ENCODE measurements at places on chromosomes 4 and X. TPM values are rescaled to one million over a fixed set of nuclear protein-coding genes. Genes with fewer than 3 reads are reported as not detected.

DNA sequence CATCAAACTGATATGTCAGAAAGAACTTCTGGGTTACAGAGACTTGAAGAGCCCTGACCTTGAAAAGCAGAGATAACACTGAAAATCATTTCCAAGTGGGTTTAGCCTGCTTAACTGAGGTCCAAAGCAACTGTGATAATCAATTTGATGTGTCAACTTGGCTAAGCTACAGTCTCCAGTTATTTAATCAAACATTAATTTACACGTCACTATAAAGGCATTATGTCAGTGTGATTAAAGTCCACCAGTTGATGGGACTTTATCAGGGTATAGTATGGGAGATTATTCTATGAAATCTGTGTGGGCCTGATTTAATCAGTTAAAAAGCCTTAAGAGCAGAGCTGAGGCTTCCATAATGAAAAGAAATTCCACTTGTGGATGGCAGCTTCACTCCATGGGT lies 69.1 kb upstream of the PRSS48 start:
- no peaks in the 10 kb centered on the region for H3K4me1 ChIP-seq
- no peak overlapping the region for H3K27ac ChIP-seq
- no peaks in the 10 kb centered on the region for H3K27me3 ChIP-seq
- no peak overlapping the region for H3K4me3 ChIP-seq
- DNase-seq = no peak

The DMD gene
- 0.55 TPM for total RNA-seq

The CSN1S1 gene
- total RNA-seq = not detected

- no peaks in the 10 kb centered on the region for H3K36me3 ChIP-seq
- peaks cover 60% of the 10 kb centered on the region for H3K4me1 ChIP-seq
- H3K27me3 ChIP-seq = no peaks in the 10 kb centered on the region
- peak within 1 kb of the TSS; percentile 41 for H3K4me3 ChIP-seq
- peak; percentile 32 for DNase-seq
Observed at GRCh38 chrX:119757979-119758730, at the start of gene SOWAHD. Gene SOWAHD, plus strand, starts transcription at chrX:119758588. Its CDS starts 80 bp downstream, at chrX:119758668.

The NPY2R gene
- not detected for total RNA-seq

GRCh38 chr4:43351970-43352806 lies 459.7 kb downstream of the GRXCR1 start:
- H3K36me3 ChIP-seq = no peaks in the 10 kb centered on the region
- H3K4me3 ChIP-seq = no peak overlapping the region
- H3K27me3 ChIP-seq = no peaks in the 10 kb centered on the region
- DNase-seq = no peak

DNA sequence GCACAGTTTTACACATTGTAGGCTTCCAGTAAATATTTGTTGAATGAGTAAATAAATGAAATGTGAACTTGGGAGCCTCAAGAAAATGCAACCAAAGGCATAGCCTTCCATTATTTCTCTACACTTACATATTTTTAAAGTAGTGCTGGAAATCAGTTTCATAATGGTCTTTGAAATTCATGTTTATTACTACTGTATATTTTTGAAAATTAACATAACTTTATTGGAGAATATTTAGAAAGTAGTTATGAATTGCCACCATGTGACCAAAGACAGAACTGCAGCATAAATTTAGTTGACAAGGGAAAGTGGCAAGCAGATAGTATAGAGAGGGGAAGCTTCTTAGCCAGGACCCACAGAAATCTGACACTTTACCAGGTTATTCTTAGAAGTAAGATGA lies 6.4 kb downstream of the TCEAL8 start:
- H3K36me3 ChIP-seq = no peaks in the 10 kb centered on the region
- no peak for DNase-seq
- no peak overlapping the region for H3K27ac ChIP-seq

The DCAF8L2 gene
- not detected for total RNA-seq

- no peaks in the 10 kb centered on the region for H3K27me3 ChIP-seq
- H3K4me1 ChIP-seq = no peaks in the 10 kb centered on the region
- DNase-seq = no peak
- H3K27ac ChIP-seq = no peak overlapping the region
- no peaks in the 10 kb centered on the region for H3K36me3 ChIP-seq
Observed at GRCh38 chr4:23245203-23245832, 552.6 kb downstream of the GBA3 start.

DNA sequence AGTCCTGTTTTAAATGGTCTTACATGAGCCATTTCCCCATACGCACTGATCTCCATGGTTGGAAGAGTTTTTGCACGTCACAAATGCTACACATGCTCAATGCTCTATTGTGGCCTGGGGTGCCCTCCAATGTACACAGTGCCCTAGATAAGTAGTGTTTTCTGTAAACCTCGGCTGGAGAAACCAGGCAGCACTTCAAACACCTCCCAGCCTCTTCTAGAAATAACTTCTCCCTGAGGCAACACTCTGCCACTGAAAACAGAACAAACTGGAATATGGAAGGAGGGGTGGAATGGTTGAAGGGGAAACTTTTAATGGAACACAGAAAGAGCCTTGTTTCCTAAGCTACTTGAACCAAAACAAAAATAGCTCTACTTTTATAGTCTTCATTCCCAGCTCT lies 123.9 kb upstream of the CBR4 start:
- no peaks in the 10 kb centered on the region for H3K4me1 ChIP-seq
- H3K27me3 ChIP-seq = no peaks in the 10 kb centered on the region
- H3K4me3 ChIP-seq = no peak overlapping the region
- no peaks in the 10 kb centered on the region for H3K36me3 ChIP-seq
- H3K27ac ChIP-seq = no peak overlapping the region

DNA sequence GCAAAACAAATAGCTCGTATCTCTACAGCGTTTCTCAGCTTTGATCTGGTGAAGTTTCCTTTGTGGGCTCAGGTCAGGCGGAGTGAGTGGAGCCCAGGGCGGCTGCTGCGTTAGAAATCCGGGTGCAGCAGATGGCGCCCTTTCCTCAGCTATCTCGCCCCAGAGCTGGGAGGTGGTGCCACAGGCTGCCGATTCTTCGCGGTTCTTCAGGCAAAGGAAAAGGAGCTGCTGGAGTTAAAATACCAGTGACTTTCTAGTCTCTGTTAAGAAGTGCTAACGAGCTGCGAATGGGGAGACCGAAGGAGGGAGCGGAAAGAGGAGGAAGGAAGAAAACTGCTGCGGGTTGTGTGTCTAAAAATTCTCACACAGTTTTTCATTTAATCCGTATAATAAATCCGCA lies 114.6 kb downstream of the CPE start:
- DNase-seq = peak; percentile 47
- H3K4me1 ChIP-seq = peaks cover 9% of the 10 kb centered on the region
- no peak overlapping the region for H3K27ac ChIP-seq
- H3K27me3 ChIP-seq = no peaks in the 10 kb centered on the region
- H3K4me3 ChIP-seq = no peak overlapping the region
- H3K36me3 ChIP-seq = no peaks in the 10 kb centered on the region

GRCh38 chrX:37767430-37767829 lies 12.4 kb upstream of the CYBB start:
- no peak overlapping the region for H3K4me3 ChIP-seq
- H3K36me3 ChIP-seq = no peaks in the 10 kb centered on the region
- H3K4me1 ChIP-seq = no peaks in the 10 kb centered on the region
- H3K27ac ChIP-seq = no peak overlapping the region
- no peak for DNase-seq
